RCC 7860 (cell line): ENCODE measurements at places on chromosomes 6 and 20.

- no peak for DNase-seq
Measured at GRCh38 chr6:170208651-170209353, 82.1 kb downstream of the DLL1 start.

GRCh38 chr6:158852312-158853071 is 33.3 kb upstream of the EZR start:
- no peak for DNase-seq

DNA sequence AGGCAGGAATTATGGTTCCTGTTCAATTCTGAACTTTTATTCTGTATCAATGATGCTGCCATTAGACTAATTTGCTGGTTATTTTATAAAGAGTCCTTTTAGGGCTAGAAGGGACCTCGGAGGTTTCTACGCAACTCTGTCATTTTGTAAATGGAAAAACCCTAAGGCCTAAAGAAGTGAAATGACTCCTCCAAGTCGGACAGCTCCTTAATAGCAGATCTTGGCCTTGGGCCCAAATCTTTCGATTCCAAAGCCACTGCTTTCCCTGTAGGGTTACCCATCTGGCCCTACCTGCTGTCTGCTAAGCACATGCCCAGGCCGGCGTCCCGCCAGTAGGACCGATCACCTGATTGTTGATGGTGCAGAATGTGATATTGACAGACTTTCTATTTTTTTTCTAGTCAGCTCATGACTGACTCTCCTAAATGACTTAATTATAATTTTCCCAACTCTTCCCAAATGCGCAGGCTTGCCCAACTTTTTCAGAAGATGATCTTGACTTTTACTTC is 40.2 kb downstream of the PLEKHG1 start:
- DNase-seq: no peak

- DNase-seq: no peak
Measured at GRCh38 chr20:61797200-61797599, 268.5 kb downstream of the TAF4 start.

- no peak for DNase-seq
Measured at GRCh38 chr6:146775220-146775619, 176.4 kb downstream of the ADGB start.

DNA sequence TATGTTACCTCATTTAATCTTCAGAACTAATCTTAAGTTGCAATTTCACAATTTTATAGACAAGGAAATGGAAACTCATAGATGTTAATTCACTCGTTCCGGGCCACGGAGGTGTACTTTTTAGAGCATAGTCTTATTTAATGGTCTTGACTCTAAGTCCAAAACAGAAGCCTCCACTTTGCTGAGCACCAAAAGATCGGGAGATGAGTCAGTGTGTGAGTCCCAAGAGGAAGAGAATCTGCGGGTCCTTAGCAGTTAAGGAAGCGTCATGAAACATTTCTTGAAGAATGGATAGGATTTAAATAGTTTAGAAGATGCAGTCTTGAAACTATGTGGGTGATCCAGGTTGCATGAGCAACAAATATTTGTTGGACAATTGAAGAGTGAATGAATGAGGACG is 231.8 kb upstream of the QKI start:
- no peak for DNase-seq

GRCh38 chr20:59123678-59124255 is 39.9 kb upstream of the ZNF831 start:
- no peak for DNase-seq

- DNase-seq: no peak
Measured at GRCh38 chr6:102571236-102571908, 1177.9 kb downstream of the GRIK2 start.

- DNase-seq: no peak
Measured at GRCh38 chr6:38499529-38500096, 140.1 kb downstream of the BTBD9 start.

DNA sequence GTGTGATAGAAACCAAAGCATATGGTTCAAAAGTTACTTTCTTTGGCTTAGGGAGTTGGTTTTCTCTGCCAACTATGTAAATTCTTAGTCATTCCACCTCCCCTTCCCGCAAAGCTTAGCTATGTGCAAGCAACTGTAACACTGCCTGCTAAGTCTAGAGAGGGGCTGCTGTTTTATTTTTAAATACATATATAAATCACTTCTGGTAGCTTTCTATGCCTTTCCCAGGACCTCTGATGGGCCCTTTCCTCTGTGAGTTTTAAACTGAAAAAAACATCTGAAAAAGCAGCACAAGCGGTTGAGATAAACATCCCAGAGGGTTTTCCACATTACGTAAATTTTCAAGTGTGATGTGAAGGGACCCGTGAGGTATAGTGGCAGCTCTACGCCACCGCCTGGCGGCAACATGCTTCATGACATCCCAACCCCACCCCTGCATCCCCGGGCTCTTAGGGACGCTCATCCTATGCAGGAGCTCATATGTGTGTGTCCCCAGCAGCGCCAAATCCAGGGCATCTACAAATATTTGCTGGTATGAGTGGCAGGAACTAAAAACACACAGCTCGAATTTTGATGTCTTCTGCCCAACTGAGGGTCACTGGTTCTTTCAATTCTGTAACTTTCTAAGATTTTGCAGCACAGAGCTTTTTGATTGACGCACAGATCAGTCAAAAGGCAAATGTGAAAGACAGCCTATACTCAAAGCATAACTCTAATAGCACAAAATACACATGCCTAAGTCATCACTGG is 12.7 kb downstream of the SAYSD1 start:
- DNase-seq: no peak
